CD4-positive, alpha-beta T cell treated with Interleukin-6 at 100 ng/mL for 8 hours (primary cell): ENCODE measurements at places on chromosomes 13 and 19.

GRCh38 chr19:56690670-56691069 is 19.1 kb upstream of the ZNF835 start:
- no peak for DNase-seq

DNA sequence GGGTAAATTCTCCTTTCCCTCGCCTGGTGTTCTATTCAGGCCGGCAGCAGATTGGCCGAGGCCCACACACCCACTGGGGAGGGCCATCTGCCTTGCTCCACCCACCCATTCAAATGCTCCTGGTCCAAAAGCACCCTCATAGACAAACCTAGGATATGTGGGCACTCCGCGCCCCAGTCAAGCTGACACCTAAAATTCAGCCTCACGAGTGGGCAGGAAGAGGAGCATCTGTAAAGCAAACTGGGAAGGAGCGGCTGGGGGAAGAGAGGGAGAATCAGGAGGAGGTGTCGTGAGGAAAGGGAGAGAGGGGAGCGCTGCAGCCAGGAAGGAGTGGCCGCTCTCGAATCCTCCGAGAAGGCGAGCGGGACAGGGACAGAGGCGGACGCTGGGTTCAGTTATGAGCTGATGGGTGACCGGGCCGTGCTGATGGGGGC is 136.9 kb downstream of the USP12 start:
- DNase-seq, result no peak

GRCh38 chr19:29576761-29577648 is 29.1 kb upstream of the POP4 start:
- no peak for DNase-seq

DNA sequence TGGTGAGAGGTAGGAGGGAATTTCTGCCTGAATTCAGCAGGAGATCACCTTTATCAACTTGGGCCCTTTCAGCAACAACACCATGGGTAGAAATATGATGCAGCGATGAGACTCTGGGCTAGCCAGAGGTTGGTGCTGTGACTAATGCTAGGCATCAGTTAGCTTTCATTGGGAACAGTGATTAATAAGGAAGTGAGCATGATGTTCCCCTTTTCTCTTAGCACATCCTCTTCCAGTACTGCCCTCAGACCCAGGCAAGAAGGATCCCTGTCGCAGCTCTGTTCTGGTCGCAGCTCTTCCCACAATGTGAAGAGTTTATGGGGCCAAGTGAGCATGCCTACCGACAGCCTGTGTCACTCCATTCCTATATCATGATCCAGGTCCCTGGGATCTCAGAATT is 100.5 kb downstream of the FLT1 start:
- DNase-seq, result no peak

DNA sequence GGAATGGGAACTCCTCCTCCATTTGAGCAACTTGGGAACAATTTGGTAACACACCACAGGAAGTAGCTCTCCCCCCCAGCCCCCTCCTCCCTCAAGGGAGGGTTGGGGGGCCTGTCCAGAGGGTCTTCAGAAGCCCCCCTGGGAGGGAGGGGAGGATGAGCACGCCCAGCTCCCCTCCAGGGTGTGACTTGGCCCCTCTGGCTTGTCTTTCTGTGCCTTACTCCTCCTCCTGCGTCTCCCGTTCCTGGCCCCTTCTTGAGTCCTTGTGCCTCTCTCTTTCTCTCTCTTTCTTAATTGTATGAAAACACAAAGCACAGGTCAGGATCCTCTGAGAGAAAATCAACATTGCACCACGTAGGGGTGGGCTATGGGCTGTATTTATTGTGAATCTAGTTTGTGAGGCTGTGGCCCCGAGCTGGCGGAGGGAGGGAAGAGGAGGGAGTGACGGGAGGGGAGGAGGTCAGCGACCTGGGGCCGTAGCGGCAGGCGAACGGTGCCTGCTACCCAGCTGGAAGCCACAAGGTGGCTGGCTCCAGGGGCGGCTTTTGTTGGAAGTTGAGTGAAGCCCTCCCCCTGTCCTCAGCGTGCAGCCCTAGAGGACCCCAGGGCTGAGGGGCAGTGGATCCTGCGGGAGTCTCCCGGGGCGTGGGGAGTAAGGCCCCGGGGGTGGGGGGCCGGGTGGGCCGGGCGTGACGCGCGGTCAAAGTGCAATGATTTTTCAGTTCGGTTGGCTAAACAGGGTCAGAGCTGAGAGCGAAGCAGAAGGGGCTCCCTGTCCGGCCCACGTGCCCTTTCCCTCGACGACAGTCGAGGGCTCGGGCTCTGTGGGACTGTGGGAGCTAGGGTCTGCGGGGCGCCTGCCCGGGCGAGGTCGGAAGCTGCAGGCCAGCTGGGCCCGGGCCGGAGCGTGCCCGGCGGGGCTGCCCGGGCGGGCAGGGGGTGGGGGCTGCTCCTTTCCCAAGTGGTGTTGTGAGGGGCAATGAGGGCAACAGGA is 6.4 kb downstream of the LYL1 start:
- no peak for DNase-seq

DNA sequence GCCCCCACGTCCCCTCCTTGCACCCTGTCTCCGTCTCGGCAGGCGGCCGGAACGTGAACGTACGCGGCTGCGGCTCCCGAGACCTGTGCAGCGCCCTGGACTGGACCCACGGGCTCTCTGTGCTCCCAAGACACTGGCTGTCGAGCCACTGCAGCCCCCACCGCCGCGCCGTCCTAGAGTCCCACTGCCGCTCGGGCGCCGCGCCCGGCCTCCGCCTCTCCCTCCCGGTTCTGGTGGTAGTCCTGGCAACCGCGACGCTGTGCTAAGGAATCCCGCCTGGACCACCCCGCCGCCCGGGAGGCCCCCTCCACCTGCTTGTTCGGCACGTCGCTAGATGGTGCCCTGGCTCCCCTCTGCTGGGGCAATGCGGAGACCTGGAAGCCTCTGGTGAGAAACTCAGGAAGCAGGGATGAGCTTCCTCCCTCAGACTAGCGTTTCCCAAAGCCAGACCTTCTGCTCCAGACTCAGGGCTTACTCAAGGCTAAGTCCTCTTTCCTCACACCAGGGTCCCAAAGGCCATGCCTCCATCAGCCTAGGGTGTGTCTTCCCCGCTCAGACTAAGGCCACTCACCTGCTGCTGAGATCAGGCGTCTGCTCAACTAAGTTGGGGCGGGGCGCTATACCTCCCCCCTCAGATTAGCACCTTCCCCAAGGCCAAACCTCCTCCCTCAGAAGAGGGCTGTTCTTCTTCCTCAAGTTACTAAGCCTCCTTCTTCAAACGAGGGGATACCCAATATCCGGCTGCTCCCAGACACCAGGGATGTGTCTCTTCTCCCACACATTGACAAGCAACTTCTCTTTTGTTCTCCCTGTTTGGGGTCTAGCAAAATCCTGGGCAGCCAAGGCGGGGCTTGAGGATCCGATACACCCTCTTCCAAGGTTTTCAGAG is 16.1 kb upstream of the IRGC start:
- no peak for DNase-seq

GRCh38 chr19:49585023-49585422 is 3.9 kb downstream of the PRRG2 start:
- no peak for DNase-seq

DNA sequence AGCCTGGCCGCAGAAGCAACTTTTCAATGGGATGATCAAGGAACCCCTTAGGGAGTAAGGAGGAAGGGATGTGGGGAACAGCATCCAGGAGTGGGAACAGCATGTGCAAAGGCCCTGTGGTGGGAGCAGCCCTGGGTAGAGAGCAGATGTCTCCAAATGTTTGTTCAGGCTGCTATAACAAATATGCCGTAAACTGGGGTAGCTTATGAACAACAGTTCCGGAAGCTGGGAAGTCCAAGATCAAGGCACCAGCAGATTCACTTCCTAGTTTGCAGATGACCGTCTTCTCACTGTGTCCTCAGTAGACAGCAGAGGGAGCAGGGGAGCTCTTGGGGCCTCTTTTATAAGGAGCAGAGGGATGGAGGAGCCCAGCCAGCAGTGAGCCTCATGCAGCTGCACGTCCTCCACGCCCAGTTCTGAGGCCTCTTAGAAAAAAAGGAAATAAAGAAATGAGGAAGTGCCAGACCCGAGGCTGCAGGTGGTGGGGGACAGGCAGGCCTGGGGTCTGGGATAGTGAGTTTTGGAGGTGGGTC is 4.2 kb upstream of the LRRC25 start:
- DNase-seq, result no peak

- DNase-seq, result no peak
Measured at GRCh38 chr19:28601723-28602440, 611.1 kb downstream of the UQCRFS1 start.

- DNase-seq, result no peak
Measured at GRCh38 chr13:33355201-33355895, 69.8 kb upstream of the STARD13 start.

GRCh38 chr13:113851826-113852535 is 11.9 kb downstream of the GAS6 start:
- DNase-seq, result no peak

GRCh38 chr13:37515226-37515625 is 83.3 kb downstream of the POSTN start:
- no peak for DNase-seq

DNA sequence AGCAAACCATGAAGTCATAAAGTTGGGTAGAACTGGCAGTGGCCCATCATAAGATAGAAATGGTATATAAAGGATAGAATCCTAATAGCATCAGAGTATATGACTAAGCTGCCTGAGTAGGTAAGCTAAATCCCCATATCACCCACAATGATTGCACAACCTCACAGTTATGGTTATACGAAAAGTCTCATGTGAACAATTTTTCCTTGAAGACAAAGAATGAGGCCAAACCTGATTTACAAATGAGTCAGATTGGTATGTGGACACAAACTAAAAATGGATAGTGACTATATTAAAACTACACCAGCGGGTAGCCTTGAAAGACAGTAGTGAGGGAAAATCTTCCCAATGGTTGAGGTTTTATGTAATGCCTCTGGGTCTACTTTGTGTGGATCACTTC is 40.9 kb upstream of the UFM1 start:
- no peak for DNase-seq

GRCh38 chr19:30557212-30557611 is 185.0 kb downstream of the ZNF536 start:
- no peak for DNase-seq

DNA sequence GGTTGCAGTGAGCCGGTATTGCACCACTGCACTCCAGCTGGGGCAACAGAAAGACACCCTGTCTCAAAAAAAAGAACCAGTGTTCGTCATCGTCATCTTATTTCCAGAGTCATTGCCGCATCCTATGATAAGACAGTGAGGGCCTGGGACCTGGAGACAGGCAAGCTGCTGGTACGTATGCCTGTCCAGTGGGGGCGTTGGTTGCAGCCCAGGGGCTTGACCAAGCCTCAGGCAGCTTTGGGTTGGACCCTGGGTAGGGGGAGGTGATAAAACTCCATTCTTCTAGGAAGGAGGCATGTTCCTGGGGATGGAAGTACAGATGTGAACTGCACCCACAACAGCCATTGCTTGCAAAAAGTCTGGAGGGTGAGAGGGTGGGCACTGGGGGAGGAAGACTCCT is 15.6 kb downstream of the WDR88 start:
- no peak for DNase-seq

- no peak for DNase-seq
Measured at GRCh38 chr13:100675661-100676129, 1.1 kb upstream of the TMTC4 start.

GRCh38 chr13:96947343-96947910 is 46.8 kb downstream of the OXGR1 start:
- no peak for DNase-seq

DNA sequence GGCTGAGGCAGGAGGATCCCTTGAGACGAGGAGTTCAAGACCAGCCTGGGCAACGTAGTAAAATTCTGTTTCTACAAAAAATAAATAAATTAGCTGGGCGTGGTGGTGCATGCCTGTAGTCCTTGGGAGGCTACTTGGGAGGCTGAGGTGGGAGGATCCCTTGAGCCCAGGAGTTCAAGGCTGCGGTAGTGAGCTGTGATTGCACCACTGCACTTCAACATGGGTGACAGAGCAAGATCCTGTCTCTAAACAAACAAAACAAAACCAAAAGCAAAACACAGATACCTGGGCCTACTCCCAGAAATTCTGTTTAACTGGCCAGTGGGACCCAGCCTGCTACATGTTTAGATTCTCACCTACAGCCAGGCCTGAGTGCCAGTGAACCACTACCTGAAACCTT is 74.6 kb upstream of the MEDAG start:
- no peak for DNase-seq

- no peak for DNase-seq
Measured at GRCh38 chr13:77518266-77518665, 17.2 kb upstream of the SCEL start.

DNA sequence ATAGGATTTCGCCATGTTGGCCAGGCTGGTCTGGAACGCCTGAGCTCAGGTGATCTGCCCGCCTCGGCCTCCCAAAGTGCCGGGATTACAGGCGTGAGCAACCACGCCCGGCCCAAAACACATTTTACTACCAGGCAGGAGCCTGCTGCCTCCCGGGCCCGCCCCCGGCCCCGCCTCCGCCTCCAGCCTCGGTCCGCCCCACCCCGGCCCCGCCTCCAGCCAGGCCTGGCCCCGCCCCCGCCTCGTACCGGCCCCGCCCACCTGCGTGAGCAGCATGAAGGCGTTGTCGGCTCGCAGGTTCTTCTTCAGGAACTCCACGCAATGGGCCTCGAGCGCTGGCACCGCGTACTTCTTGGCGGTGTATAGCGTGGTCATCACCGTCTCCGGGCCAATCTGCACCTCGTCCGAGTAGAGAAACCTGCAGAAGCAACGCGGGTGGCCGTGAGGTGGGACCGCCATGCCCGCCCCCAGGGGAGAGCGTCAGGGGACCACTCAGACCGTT is 22.7 kb downstream of the BTBD2 start:
- DNase-seq, result no peak

DNA sequence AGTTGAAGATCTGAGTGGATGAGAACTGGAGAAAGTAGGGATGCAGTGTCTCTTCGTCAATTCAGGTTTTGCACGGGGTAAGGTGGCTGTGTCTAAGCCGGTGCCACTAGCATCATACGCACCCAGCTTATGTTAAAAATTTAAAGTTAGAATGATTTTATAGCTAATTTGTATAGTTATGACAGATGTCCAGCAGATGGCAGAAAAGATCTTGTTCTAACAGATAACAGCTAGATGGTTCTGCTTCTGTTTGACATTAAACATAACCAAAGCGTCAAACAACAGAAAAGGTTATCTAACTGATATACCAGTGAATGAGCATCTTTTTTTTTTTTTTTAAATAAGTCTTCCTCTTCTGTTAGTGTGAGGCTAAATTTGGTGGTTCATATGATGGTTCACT is 18.8 kb upstream of the EDDM13 start:
- DNase-seq, result peak; percentile 20

GRCh38 chr19:4063369-4064148 is 3.1 kb downstream of the ZBTB7A start:
- no peak for DNase-seq

GRCh38 chr13:42109957-42110356 is 61.5 kb downstream of the DGKH start:
- no peak for DNase-seq

- no peak for DNase-seq
Measured at GRCh38 chr13:100597253-100597652, 8.7 kb upstream of the GGACT start.

- DNase-seq, result no peak
Measured at GRCh38 chr13:97880311-97880675, 73.2 kb upstream of the IPO5 start.

DNA sequence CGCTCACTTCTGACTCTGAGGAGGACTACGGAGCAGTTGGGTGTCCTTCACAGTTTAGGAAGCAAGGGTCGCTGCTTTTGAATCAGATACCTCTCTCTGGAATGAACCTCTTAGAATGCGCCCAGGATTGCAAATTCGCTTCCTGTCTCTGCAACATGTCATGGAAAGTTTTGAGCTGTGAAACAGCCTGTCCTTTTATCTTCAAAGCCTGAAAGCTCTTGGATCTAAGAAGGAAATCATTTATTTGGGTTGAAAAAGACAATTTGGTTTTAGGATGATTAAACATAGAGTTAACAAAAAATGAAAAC is 134.1 kb downstream of the KATNAL1 start:
- no peak for DNase-seq

GRCh38 chr13:80251403-80251802 is 89.5 kb downstream of the SPRY2 start:
- DNase-seq, result no peak
